Activated CD4-positive, alpha-beta T cell treated with anti-CD3 and anti-CD28 coated beads, Interleukin-2, Interleukin-4, amounts not matched to agents 100 ng/mL and 50 ng/mL, durations not matched to agents 16 hours and 8 hours (primary cell): ENCODE measurements at places on chromosomes 3 and 15.

GRCh38 chr3:14857506-14857905, 38.7 kb downstream of the FGD5 start:
- DNase-seq = no peak

- DNase-seq = no peak
These were observed 79.6 kb downstream of the ARNT2 start for GRCh38 chr15:80483725-80484161.

DNA sequence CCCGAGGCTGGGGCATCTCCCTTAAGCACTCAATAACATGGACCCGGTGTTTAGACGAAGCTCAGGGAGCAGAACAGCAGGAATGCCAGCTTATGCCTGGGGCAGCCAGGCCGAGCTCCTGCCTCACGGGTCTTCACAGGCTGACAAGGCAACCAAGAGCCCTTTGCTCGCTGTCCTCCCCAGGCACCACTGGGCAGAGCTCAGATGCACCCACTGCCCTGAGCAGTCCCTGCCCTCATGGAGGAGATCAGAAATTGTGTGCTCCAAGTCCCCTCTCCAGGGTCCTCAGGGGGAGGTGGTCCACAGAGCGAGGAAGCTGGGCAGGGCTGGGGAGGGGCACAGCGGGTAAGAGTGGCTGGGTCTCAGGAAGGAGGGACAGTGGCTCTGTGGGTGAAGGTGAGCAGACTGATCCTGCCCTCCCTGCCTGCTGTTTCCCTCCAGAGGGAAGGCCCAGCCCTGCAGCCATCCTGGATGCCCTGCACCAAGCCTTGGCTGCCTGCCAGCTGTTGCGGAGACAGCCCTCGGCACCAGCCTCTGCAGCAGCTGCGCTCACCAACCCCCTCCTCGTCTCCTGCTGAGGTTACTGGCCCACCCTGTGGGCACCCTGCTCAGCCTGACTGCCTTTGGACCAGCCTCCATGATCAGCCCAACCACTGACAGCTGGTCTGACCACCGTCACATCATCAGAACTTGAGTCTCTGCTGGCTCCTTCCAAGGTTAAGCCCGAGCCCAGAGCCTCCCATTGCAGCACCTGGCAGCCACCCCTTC, 21.1 kb upstream of the GP9 start:
- no peak for DNase-seq

DNA sequence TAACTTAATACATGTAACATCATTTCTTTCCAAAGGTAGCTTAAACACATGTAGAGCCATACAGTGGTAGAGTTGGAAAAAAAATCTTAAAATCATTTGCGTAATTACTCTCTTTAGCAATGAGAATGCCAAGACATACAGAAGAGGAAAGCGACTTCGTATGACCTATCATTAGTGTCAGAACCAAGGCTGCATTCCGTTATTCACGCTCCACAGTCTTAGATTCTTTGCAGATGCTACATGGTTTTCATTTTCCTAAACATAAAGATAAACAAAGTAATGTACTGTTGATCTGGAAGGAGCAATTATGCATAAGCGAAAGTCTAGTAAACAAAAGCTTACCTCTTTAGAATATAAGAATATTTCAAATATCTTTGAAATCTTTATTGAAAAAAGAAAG, 410.3 kb upstream of the TPRG1 start:
- DNase-seq = no peak

GRCh38 chr3:109081746-109082510, 36.0 kb downstream of the MORC1 start:
- peak; percentile 27 for DNase-seq

- peak; percentile 9 for DNase-seq
These were observed 79.3 kb upstream of the SKOR1 start for GRCh38 chr15:67746022-67746421.
